ENCODE measurements at places on chromosomes 5 and 9. TPM values are rescaled to one million over a fixed set of nuclear protein-coding genes. Genes with fewer than 3 reads are reported as not detected.

RUSC2 gene
- total RNA-seq = 21.7 TPM

TUSC1 gene
- 20.8 TPM for total RNA-seq

DRD1 gene
- not detected for total RNA-seq

CENPK gene
- 23.6 TPM for total RNA-seq

SLC45A2 gene
- not detected for total RNA-seq

SLF1 gene
- 13.1 TPM for total RNA-seq

CCNO gene
- total RNA-seq = 1.8 TPM

IFNB1 gene
- total RNA-seq = not detected
